Uterine smooth muscle cell (primary cell): ENCODE measurements at places on chromosomes 12 and 14. TPM values are rescaled to one million over a fixed set of nuclear protein-coding genes. Genes with fewer than 3 reads are reported as not detected.

GSC gene
- total RNA-seq: 0.22 TPM in 1 of 2 replicates, not detected in the other

OAS2 gene
- 0.77 and 1.1 TPM in 2 replicates for total RNA-seq

DHRS2 gene
- 0.22 and 0.25 TPM in 2 replicates for total RNA-seq

NR4A1 gene
- 3.9 and 5.8 TPM in 2 replicates for total RNA-seq

SDR9C7 gene
- not detected in 2 replicates for total RNA-seq

SMOC1 gene
- 0.22 TPM in 1 of 2 replicates, not detected in the other for total RNA-seq

PGF gene
- total RNA-seq: 2.7 and 3.5 TPM in 2 replicates

PMCH gene
- not detected in 2 replicates for total RNA-seq

DICER1 gene
- total RNA-seq: 23.0 and 31.3 TPM in 2 replicates
